CD4-positive, alpha-beta T cell (primary cell): ENCODE measurements at places on chromosomes 7 and 10. TPM values are rescaled to one million over a fixed set of nuclear protein-coding genes. Genes with fewer than 3 reads are reported as not detected.

DNA sequence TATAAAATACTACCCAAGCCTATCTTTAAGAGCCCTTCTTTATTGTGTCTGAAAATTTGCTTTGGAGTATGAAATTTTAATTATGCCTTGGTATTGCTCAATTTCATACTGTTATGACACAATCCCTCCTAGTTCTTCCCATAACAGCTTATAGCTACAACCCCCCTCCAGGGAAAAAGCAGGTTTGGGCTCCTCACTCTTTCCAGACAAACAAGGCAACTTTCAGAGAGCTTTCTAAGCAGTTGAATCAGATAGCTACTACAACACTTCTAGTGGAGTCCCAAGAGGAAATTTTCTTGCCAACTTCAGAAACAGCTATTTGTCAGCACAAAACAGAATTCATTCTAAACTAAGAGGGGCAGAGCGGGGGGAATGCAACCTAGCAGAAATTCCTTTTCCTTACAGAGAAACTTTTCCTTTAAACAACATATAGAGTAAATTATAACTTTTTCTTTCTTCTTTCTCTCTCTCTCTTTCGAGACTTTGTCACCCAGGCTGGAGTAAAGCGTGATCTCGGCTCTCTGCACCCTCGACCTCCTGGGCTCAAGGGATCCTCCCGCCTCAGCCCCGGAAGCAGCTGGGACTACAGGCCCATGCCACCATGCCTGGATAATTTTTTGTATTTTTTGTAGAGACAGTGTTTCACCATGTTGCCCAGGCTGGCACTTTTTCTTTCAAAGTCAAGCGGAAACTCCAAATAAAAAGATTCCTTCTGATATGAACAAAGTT lies 26.0 kb upstream of the JMJD1C start:
- DNase-seq: no peak

Gene MYL10
- not detected for total RNA-seq

Gene SH2B2
- total RNA-seq: 0.95 TPM

Gene ABCC2
- total RNA-seq: 3.4 TPM

Gene FOXI2
- total RNA-seq: not detected
